ENCODE measurements at places on chromosomes 12 and 14.

DNA sequence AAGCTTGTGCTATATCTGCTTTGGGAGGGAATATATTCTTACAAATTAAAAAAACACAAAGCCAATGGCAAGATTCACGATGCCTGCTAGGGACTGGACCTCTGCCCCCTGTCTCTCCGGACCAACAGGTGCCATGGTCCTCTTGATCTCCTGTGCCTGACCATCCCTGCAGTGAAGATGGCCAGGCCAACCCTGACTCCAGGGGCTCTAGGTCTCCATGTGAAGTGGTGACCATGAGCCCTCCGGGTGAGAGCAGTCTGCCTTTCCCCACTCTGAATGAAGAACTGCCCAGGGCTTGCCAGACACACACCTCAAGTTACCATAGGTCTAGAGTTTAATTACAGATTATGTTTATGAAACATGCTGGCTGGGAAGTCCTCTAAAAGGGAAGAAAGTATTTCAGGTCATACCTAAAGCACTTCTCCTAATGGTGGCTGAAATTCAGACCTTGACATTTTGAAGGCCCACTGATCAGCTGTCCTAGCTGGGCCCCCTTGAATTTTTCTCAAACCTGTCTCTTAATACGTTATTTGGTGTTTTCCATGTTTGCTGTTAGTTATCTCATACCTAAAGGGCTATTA is 1.4 kb downstream of the ARHGDIB start:
- DNase-seq: no peak

DNA sequence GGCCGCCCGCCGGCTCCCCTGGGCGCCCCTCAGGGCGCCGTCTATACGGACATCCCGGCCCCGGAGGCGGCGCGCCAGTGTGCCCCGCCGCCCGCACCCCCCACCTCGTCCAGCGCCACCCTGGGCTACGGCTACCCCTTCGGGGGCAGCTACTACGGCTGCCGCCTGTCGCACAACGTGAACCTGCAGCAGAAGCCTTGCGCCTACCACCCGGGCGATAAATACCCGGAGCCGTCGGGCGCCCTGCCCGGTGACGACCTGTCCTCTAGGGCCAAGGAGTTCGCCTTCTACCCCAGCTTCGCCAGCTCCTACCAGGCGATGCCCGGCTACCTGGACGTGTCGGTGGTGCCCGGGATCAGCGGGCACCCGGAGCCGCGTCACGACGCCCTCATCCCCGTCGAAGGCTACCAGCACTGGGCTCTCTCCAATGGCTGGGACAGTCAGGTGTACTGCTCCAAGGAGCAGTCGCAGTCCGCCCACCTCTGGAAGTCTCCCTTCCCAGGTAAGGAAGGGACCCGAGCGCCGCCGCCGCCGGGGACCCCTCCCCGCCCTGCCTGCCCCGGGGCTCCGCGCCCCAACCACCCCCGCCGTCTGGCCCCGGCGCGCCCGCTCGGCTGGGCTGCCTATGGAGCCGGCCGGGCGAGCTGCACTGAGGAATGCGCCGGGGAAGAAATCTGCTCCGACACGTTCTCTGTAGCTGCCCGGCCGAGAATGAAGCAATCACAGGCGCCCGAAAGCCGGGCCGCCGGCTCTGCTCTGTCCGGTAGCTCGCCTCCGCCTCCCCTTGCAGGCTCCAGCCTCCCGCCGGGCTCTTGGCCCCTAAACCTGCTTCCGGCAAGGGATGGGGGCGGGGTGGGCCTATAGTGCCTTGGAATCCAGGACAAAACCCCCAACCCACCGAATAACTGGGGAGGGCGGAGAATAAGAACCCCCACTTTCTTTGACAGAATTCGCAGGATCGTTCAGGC is 794 bp downstream of the HOXC13 start:
- no peak for DNase-seq

GRCh38 chr14:93655078-93655750 is 133.1 kb downstream of the PRIMA1 start:
- DNase-seq: peak; percentile 53

- peak; percentile 60 for DNase-seq
Observed at GRCh38 chr14:65824285-65824977, 411.9 kb downstream of the FUT8 start.

DNA sequence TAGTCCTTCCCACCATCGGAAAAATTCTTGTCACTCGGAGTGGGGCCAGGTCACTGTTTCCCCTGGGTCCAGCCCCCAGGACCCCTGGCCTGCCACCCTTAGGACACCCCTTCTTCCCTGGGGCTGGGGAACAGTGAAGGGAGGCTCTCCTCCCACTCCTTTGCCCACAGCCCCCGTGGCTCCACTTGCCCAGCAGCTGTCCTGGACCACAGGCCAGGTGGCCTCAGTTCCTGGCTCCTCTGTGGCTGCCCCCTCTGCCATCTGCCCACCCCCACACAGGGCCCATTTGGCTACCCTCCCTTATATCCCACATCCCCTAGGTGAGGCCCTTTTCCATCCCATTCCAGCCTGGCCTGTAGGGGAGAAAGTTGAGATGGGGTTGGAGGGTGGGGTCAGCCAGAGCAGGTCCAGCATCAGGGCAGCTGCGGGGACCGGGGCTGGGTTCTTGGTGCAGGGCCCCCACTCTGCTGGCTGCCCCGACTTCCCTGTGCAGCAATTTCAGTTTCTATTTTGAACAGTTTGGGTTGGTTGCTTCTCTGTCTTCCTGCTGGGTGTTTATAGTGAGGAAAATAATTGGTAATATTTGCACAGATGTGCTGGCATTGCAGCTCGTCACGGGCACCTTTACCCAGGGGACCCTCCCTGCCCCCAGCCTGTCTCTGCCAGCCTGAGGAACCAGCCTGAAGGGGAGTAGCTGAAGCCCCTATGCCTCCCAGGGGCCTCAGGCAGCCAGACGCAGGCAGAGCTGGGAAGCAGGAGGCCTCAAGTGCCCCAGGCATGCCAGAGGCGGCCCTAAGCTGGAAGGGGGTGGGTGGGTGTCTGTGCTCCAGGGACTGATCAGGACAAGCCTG is 23.4 kb downstream of the SYNDIG1L start:
- DNase-seq: no peak

DNA sequence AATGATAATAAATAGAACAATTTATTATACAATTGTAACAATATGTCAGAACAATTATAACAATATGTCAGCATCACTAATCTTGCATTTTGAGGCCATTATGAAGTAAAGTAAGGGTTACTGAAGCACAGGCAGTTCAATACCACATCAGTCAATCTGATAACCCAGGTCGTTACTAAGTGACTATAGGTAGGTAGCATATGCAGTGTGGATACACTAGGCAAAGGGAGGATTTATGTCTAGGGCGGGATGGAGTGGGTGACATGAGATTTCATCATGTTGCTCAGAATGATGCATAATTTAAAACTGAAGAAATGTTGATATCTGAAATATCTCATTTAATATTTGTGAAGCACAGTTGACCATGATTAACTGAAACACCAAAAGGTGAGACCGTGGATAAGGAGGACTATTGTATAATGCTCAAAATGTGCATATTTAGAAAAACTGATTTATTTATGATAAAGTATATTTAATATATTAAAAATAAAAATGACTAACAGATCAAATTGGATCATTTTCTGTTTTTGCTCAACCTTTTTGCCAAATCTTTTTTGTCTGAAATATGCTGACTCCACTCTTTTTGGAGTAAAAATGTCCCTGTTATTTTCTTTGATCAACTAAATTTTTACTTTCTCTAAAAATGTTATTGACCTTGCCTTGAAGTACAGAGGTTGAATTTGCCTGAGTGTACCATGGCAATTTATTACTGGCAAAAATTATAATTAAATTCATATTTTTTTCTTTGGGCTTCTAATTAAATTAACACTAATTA is 1189.4 kb upstream of the USP15 start:
- no peak for DNase-seq

DNA sequence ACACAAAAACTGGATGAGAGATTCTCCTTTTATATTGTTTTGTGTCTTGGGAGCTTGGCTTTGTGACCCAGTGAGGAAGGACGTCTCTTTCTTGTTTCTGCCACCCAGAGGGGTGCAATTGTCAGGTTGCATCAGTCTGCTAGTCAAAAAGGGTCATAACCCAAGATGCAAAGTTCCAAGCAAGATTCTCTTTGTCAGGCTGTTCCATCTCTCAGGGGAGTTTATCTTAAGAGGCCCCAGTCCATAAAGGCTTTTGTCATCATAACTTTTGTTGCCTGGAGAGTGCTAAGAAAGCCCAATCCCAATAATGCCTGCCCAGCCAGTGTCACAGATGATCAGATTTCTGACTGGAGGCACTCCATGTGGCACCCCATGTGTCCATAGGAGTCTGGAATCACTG is 444.9 kb downstream of the TRHDE start:
- DNase-seq: no peak

DNA sequence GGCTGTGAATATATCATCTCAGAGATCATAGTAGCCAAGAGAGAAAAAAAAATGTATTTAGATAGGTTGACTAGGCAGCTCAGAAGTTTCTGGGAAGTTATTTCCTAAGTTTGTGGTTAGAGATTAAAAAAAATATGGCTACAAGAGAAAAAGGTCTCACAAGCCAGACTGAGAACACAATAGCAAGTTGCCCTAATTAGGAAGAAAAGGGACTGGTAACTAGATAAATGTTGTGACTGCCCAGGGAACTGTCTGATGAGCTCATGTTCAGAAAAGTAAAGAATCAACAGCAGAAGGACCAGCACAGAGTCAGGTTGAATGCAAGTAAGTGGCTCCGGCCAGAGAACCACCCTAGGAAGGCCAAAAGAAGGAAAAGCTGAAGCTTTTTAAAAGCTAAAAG is 256.6 kb downstream of the PRKD1 start:
- no peak for DNase-seq

DNA sequence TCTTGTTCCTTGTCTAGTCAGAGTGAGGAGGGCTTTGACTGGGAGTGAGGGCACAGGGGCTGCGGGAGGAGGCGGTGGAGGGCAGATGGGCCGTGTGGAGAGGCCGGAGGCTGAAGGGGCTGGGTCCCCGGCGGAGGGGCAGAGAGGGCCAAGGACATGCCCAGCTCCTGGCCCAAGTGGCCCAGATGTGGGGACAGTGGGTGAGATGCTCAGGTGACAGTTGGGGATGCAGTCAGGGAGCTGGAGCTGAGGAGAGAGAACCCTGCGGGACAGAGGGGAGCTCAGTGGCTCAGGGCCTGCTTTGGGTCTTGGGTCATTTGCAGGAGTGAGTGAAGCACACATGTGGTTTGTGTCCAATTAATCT is 26.5 kb upstream of the PLD4 start:
- DNase-seq: no peak

GRCh38 chr12:114166362-114166761 is 200.2 kb upstream of the RBM19 start:
- DNase-seq: peak; percentile 17

DNA sequence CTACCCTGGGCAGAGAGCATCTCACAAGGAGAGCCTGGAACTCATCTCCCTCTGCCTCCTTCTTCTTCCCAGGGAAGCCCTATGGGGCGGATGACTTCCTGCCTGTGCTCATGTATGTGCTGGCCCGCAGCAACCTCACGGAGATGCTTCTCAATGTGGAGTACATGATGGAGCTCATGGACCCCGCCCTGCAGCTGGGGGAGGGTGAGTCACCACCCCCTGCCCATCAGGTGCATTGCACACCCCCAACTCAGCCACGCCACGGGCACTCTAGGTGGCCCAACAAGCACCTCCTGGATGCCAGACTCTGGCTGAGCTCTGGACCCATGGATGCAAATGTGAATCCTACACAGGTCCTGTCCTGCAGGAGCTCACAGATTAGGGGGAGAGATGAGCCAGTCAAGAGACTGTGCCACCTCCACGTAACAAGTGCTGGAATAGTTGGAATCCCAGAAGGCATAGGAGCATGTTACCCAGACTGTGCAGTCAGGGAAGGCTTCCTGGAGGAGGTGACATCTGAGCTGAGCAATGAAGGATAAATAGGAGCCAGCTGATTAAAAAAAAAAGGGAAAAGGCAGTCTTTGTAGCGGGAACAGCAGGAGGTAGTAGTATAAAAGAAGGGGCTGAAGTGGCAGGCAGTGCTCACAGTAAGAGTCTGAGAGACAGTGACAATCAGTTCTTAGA is 71.9 kb downstream of the LGMN start:
- DNase-seq: peak; percentile 52

GRCh38 chr14:100165376-100165775 is 5.9 kb upstream of the DEGS2 start:
- no peak for DNase-seq

- no peak for DNase-seq
Observed at GRCh38 chr12:100448656-100449055, 25.0 kb upstream of the NR1H4 start.

DNA sequence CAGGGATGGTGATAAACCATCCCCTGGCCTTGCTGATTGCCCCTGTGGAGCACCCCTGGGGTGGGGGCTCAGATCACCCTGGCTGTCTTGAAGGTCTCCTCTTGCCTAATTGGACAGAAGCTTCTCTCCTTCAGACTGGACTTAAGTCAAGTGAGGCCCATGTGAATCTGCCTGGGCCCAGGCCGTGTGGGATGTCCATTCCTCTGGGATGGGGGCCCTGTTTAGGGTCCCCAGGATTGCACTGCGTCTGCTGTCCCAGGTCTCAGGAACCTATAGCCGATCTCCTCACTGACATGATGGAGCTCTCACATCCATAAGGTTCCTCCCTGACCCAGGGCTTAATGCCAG is 20.2 kb downstream of the SERPINA1 start:
- DNase-seq: no peak

DNA sequence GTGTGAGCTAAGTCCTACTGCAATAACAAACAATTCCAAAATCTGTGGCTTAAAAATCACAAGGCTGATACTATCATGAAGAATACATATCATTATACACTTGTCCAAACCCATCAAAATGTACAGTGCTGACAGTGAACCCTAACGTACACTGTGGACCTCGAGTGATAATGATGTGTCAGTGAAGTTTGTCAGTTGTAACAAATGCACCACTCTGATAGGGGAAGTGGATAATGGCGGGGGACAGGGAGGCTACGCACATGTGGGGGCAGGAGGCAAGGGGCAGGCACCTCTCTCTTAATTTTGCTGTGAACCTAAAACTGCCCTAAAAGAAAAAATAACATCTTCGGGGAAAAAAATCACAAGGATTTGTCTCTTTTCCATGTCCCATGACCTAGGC is 100.0 kb downstream of the VRK1 start:
- DNase-seq: no peak

DNA sequence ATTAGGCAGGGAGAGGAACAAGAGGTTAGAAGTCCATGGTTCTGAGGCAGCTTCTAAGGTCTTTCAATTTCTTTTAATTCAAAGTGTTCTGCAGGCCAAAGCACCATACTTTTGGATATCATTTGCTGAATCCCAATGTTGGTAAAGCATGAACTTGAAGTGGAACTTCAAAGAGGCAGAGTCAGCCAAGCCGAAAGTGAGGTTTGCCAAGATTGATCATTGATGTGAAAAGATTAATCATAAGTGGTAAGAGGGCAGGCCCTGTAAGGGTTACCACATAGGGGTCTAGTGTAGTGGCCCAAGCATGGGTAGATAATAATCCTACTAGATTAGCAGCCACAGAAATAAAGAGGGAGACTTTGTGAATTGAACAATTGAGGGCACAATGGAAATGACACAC is 191.7 kb upstream of the DIO2 start:
- no peak for DNase-seq
